ENCODE measurements at places on chromosomes 1 and 21.

- H3K36me3 ChIP-seq, result peaks cover 1% of the 10 kb centered on the region
- DNase-seq, result no peak
- H3K4me1 ChIP-seq, result peaks cover 14% of the 10 kb centered on the region
- no peaks in the 10 kb centered on the region for H3K27me3 ChIP-seq
Observed at GRCh38 chr1:194338241-194338948, 1152.0 kb upstream of the B3GALT2 start.

DNA sequence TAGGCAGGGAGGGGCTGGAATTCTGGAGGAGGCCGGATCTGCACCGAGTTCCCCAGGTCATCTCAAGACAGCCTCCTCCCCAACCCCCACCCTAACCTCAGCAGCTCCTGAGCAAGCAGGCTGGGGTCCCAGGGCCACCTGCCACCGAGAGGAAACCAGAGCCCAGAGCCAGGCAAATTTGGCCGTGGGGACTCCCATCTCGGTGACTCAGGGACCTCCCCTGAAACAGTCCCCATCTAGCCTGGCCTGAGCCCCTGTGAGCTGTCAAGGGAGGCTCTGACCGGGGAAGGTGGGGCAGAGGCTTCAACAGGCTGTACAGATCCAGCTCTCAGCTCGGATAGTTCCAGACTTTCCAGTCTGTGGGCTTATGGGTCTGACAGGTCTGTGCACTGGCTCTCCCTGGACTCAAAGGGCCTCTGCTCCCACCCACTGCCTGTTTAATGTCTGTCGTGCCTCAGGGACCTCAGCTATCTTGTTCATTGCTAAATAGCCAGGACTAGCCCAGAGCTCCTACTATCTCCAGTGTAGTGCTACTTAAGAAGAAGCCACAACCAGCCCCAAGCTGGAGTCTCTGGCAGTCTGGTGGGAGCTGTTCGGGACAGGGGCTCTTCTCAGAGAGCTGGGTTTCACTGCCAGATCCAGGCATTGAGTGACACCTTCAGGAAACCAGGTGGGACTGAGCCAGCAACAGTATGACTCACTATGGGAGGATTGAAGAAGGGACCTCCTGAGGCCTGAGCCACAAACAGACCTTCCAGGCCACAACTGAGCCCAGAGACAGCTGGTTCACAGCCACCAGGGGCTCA lies 25.6 kb downstream of the MATN1 start:
- H3K27ac ChIP-seq, result peak overlapping the region; percentile 26
- no peak overlapping the region for H3K4me3 ChIP-seq
- H3K36me3 ChIP-seq, result no peaks in the 10 kb centered on the region
- peaks cover 14% of the 10 kb centered on the region for H3K27me3 ChIP-seq
- DNase-seq, result no peak

DNA sequence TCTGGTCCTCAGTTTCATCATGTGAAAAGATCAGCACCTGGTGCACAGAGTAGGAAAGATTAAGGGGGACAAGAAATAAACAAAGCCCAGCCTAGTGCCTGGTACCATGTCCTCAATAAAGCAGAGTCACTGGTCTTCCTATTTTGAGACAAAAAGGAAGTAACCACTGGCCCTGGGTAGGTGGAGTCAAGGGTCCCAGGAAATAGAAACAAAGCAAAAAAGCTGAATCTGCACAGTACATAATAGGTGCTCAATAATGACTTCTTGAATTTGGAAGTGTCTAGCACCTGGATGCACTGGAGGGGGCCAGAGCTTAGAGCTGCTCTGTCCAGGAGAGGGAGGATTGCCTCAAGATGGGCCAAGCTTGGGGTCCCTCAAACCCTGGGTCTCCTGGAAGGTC lies 1.9 kb upstream of the EPHB2 start:
- H3K36me3 ChIP-seq, result no peaks in the 10 kb centered on the region
- no peak overlapping the region for H3K27ac ChIP-seq
- H3K27me3 ChIP-seq, result no peaks in the 10 kb centered on the region
- no peak for DNase-seq
- H3K4me3 ChIP-seq, result peak overlapping the region; percentile 20

DNA sequence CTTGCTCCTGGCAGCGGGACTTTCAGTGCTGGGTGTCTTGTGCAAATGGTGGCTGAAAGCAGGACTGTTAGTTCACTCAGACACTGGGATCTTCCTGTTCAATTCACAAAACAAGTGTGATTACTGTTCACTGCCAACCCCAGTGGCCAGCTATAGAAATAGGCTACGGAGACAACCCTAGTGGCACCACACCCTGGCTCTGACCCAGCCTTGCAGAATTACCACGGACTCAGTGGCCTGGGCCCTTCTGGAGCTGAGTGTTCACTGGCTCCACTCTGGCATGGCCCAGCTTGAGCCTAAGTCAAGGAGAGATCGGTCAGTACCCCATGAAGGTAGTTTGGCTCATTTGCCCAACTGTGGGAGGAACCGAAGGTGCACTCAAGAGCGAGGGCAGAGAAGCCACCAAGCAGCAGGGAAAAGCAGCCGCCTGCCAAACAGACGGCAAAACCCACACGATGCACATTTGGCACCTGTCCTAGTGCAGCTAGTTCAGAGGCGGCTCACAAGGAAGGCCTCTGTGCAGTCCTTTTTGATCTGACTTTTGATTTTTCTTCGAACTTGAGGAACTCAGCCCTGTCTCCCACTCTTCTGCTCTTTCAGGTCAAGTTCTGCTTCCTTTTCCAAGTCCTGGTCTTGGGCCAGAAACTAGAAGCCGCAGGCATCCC lies 5.9 kb downstream of the KIAA2013 start:
- H3K4me1 ChIP-seq, result peaks cover 21% of the 10 kb centered on the region
- H3K27ac ChIP-seq, result no peak overlapping the region
- no peaks in the 10 kb centered on the region for H3K27me3 ChIP-seq
- peaks cover 18% of the 10 kb centered on the region for H3K36me3 ChIP-seq
- DNase-seq, result no peak

- H3K27ac ChIP-seq, result no peak overlapping the region
- DNase-seq, result no peak
- H3K36me3 ChIP-seq, result no peaks in the 10 kb centered on the region
- H3K27me3 ChIP-seq, result peaks cover 84% of the 10 kb centered on the region
- no peaks in the 10 kb centered on the region for H3K4me1 ChIP-seq
Observed at GRCh38 chr1:37073152-37073853, 39.0 kb upstream of the GRIK3 start.

DNA sequence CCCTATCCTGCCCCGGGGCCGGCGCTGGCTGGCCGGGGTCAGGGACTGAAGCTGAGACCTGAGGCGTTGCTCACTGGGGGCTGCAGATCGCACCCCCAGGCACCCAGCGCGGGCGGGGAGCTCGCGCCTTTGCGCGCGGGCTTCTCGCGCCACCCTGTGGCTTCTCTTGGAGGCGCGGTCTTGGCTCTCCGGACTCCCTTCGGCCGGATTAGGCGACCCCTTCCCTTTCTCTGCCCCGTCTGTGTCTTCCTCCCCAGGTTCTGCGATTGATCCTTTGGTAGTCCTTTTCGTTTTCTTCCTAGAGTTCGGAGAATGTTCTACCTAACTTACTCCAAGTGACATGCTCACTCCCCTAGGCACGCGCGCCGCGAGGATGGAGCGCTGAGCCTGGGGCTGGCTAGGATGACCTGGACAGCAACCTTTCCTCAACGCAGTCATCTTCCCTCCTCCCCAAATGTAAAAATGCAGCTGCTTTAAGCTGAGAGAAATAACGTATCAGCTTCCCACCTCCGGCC lies 495 bp upstream of the NTRK1 start:
- H3K4me1 ChIP-seq, result peaks cover 42% of the 10 kb centered on the region
- peaks cover 66% of the 10 kb centered on the region for H3K27me3 ChIP-seq
- peak overlapping the region; percentile 59 for H3K4me3 ChIP-seq

DNA sequence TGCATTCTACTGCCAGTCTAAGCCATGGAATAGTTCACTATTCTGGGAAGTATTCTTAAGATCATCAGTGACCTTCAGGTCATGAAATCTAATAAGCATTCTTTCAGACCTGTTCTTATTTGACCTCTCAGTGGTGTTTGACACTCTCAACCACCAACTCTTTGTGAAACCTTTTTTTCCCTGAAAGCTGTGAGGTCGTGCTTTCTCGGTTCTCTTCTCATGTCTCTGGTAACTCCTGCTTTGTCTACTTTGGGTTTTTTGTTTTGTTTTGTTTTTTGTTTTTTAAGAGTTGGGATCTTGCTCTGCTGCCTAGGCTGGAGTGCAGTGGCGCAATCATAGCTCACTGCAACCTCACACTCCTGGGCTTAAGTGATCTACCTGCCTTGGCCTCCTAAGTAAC lies 56.3 kb downstream of the POU2F1 start:
- no peak for DNase-seq
- H3K36me3 ChIP-seq, result no peaks in the 10 kb centered on the region
- H3K4me3 ChIP-seq, result no peak overlapping the region
- peaks cover 36% of the 10 kb centered on the region for H3K4me1 ChIP-seq
- no peak overlapping the region for H3K27ac ChIP-seq
- H3K27me3 ChIP-seq, result no peaks in the 10 kb centered on the region

DNA sequence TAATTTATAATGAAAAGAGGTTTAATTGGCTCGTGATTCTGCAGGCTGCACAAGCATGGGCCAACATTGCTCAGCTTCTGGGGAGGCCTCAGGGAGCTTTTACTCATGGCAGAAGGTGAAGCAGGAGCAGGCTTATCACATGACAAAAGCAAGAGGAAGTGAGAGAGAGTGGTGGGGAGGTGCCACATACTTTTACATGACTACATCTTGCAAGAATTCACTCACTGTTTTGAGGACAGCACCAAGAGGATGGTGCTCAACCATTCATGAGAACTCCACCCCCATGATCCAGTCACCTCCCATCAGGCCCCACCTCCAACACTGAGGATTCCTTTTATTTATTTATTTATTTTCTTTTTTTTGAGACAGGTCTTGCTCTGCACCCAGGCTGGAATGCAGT lies 5.5 kb upstream of the PLEKHM2 start:
- peaks cover 12% of the 10 kb centered on the region for H3K4me1 ChIP-seq
- DNase-seq, result no peak
- peaks cover 2% of the 10 kb centered on the region for H3K36me3 ChIP-seq
- H3K27me3 ChIP-seq, result no peaks in the 10 kb centered on the region
- H3K4me3 ChIP-seq, result no peak overlapping the region

- no peak for DNase-seq
- H3K4me3 ChIP-seq, result no peak overlapping the region
- no peaks in the 10 kb centered on the region for H3K36me3 ChIP-seq
Observed at GRCh38 chr1:10791105-10791951, 5.1 kb downstream of the CASZ1 start.

DNA sequence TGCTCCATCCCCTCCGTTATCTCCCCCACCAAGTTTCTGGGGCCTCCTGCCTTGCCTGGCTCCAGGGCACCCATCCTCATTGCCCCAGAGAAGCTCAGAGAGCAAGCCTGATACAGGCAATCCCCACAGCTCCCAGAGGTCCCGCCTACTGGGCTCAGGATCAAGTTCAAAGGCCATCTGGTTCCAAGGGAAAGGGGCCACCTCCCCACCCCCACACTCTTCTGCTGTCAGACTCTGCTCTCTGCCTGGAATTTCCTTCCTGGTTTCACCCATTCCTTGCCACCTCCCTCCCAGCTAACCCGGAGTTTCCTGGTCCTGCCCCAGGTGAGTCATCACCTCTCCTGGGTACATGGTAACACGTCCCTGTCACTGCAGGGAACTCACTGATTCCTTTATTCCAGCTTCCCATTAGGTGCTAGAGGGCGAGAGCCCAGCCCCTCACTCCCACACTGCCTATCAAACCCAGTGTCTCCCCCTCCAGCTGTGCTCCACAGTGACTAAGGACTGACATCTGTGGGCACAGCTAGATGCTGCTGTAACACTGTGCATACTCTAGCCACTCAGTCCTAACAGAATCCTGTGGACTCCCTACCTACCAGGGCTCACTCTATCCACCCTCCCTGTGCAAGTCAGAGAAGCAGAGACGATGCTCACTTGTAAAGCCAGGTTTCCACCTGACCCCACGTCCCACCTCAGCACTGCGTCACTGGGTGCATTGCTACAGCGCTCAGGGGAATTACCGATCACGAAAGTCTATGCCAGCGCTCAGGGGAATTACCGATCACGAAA lies 21.8 kb downstream of the RSPH1 start:
- H3K27me3 ChIP-seq, result no peaks in the 10 kb centered on the region
- no peak overlapping the region for H3K4me3 ChIP-seq
- H3K27ac ChIP-seq, result no peak overlapping the region
- no peaks in the 10 kb centered on the region for H3K36me3 ChIP-seq
- DNase-seq, result no peak

DNA sequence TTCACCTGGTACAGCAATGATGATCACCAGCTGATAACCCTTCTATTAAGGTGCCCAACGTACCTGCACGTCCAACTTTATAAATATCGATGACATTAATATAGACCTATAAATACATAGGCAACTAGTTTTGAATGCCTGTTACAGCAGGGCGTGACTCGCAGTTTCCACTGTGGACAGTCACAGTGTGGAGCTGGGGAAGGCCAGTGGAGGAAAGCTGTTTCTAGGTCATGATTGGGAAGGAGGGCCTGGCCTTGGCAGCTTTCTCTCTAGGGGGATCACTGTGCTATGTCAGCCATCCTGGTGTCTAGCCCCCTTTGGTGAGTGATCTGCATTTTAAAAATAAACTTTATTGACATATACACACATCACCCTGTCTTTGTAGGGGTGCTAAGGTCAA lies 4.4 kb upstream of the PRDM15 start:
- DNase-seq, result no peak
- no peaks in the 10 kb centered on the region for H3K27me3 ChIP-seq
- peaks cover 17% of the 10 kb centered on the region for H3K4me1 ChIP-seq
- H3K4me3 ChIP-seq, result no peak overlapping the region
- H3K36me3 ChIP-seq, result no peaks in the 10 kb centered on the region

DNA sequence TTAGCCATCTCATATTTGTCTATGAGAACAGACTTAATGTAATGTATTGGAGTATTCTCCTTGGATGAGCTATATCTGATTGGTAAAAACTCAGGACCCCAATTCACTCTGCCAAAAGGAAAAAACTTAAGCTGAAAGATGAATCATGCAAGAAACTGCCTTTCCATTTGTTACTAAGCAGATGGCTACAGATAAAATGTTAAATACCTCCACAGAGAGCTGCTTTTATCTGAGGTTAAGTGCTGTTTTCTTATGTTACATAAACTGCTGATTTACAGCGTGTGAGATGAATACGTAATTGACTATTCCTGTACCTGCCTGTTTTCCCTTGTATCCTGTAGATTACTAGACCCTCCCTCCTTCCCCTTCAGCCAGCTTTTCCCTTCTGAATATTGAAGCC lies 49.3 kb downstream of the CLCA4 start:
- no peak for DNase-seq
- H3K36me3 ChIP-seq, result no peaks in the 10 kb centered on the region
- peaks cover 4% of the 10 kb centered on the region for H3K4me1 ChIP-seq

GRCh38 chr1:180151508-180151907 lies 3.2 kb upstream of the QSOX1 start:
- H3K36me3 ChIP-seq, result no peaks in the 10 kb centered on the region
- peaks cover 28% of the 10 kb centered on the region for H3K27me3 ChIP-seq
- no peak overlapping the region for H3K4me3 ChIP-seq
- H3K27ac ChIP-seq, result no peak overlapping the region
- DNase-seq, result no peak
- peaks cover 11% of the 10 kb centered on the region for H3K4me1 ChIP-seq

DNA sequence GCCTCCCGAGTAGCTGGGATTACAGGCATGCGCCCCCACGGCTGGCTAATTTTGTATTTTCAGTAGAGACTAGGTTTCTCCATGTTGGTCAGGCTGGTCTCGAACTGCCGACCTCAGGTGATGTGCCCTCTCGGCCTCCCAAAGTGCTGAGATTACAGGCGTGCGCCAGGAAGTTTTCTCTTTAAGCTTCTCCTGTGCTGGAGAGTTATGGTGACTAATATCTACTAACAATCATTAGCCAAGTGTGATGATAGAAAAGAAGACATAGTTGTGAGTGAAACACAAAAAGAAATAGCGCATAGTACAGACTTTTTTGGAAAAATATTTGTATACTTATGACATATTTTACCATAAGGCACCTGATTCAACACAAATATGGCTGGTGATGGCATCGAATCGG lies 56.5 kb downstream of the SETD4 start:
- H3K36me3 ChIP-seq, result no peaks in the 10 kb centered on the region
- no peaks in the 10 kb centered on the region for H3K4me1 ChIP-seq
- peaks cover 3% of the 10 kb centered on the region for H3K27me3 ChIP-seq
- no peak overlapping the region for H3K4me3 ChIP-seq
- DNase-seq, result no peak
